ENCODE measurements at places on chromosomes 1 and 21.

GRCh38 chr1:228872080-228872479 is 136.8 kb downstream of the RHOU start:
- no peak for DNase-seq

- no peak for DNase-seq
These were observed 144.9 kb downstream of the CD247 start for GRCh38 chr1:167373398-167373797.

GRCh38 chr1:117751321-117751720 is 145.5 kb downstream of the TENT5C start:
- no peak for DNase-seq

DNA sequence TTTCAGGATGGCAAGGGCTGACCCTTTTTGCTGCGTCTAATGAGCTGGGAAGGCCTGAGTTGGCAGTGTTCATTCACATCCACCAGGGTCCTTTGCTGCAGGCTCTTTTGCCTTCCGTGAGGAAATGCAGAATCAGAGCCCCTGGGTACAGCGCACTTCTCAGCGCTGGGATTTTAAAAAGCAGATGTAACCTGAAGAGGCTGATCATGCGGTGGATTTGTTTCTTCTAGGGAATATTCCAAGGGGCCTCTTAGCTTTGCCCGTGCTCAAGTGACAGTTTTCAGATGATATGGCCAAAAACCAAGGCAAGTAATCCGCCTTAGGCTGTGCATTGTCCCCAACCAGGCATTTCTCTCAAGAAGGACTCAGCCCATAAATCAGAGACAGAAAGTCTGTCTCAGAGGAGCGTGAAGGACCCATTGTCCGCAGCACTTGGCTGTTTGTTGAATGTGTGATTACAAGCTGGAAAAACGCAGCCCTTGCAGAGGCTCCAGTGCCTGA is 237.6 kb downstream of the PTPRC start:
- DNase-seq = no peak

DNA sequence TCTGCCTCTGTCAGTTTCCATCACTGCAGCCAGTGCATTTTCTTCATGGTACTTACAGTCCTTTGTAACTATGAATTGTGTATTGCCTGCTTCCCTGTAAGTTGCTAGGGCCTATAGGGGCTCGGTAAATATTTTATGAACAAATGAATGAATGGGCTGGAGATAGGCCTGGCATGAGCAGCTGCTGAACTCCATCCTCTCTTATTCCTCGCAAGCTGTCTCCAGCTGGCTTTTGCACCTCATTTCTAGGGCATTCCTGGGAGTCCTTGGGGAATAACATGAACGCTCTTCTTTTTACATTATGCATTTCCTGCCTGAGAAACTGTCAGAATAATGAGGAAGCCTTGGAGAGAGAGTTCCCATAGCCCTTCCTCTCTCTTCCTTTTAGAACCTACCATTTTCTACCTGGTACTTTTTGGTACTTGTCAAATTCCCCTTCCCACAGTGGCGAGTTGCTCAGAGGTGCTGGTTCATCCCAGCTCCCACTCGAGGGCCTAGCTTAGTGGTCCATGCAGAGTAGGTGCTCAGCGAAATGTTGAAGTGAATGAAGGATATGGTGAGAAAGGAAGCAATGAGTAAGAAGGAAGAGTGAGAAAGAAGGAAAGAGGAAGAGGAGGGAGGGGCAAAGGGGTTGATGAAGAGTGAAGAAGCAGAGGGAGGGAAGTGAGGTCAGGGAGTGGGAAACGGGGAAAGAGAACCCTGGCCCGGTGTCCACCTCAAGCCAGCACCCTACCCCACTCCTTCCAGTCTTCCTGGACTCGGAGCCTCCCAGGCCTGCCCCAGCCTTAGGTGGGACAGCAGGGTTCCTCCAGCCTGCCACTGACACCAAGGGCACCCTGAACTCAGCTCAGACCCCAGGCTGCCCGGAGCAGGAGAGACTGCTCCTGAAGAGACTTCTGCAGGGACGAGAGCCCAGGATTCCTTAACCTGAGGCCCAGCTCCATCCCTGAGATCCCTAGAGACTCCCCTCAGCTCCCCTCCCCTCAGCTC is 29.6 kb downstream of the KCNC4 start:
- no peak for DNase-seq

DNA sequence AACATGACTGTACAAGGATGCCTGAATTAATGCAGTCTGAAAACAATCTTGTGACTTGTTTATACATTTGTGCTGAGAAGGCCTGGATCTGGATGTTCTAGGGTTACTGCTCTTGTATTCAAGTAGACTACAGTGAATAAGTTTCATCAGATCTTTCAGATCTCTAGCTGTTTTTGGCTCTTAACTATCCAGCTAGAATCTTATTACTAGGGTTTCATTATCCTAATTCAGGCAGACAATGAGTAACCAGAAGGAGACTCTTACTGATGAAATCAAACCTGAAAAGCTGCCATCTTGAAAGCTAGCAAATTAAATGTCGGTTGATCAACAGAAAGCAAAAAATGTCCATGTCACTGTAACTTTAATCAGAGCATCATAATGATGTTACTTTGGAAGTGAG is 112.5 kb upstream of the KCNK2 start:
- no peak for DNase-seq

DNA sequence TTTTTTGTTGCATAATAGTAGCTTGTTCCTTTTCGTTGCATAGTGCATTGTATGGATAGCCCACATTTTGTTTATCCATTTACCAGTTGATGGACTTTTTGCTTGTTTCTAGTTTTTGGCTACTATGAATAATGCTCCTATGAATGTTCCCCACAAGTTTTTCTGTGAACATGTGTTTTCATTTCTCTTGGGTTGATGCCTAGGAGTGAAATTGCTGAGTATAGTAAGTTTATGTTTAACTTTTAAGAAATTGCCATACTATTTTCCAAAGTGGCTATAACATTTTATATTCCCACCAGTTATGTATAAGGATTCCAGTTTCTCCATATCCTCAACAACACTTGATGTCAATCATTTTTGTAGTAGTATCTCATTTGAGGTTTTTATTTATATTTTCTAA is 84.8 kb upstream of the CACYBP start:
- no peak for DNase-seq

- DNase-seq = no peak
These were observed 235.3 kb upstream of the DMRTA2 start for GRCh38 chr1:50658459-50659076.

DNA sequence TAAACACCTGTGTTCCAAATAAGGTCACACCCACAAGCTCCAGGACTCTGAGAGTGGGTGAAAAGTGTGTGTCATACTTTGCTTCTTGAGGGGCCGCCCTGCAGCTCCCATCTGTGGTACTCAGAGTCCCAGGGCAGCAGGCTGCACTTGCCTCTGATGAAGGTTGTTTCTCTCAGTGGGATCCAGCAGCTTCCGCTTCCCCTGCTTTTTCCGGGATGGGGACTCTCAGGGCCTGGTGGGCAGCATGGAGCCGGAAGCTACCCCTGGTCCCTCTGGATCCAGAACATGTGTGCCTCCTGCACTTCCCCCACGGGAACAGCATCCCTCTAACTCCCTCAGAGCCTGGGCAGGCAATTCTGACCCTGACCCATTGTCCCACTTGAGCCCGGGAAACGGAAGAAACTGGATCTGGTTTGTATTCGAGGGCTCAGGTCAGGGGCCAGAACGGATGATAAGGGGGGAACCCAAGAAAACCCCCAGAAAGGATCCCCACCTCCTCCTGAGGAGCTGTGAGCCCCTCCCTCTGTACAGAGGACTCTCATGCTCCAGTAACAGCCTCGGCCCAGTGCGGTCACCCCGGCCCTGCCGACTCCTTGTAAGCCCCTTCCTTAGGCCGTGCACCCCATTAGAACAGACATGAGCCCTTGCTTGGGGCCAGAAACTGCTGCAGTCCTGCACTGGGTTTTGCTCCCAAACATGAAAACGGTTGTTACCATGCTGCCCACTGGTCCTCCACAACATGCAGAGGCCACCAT is 189.5 kb upstream of the C1orf174 start:
- DNase-seq = no peak

GRCh38 chr21:25254491-25255174 is 352.6 kb downstream of the MRPL39 start:
- no peak for DNase-seq

GRCh38 chr1:228367798-228368791 is 38.5 kb downstream of the TRIM11 start:
- peak; percentile 28 for DNase-seq

GRCh38 chr1:46802901-46803574 is 4.2 kb downstream of the CYP4B1 start:
- no peak for DNase-seq
